IPS DF 19.7 (cell line): ENCODE measurements at places on chromosomes 5 and 9.

DNA sequence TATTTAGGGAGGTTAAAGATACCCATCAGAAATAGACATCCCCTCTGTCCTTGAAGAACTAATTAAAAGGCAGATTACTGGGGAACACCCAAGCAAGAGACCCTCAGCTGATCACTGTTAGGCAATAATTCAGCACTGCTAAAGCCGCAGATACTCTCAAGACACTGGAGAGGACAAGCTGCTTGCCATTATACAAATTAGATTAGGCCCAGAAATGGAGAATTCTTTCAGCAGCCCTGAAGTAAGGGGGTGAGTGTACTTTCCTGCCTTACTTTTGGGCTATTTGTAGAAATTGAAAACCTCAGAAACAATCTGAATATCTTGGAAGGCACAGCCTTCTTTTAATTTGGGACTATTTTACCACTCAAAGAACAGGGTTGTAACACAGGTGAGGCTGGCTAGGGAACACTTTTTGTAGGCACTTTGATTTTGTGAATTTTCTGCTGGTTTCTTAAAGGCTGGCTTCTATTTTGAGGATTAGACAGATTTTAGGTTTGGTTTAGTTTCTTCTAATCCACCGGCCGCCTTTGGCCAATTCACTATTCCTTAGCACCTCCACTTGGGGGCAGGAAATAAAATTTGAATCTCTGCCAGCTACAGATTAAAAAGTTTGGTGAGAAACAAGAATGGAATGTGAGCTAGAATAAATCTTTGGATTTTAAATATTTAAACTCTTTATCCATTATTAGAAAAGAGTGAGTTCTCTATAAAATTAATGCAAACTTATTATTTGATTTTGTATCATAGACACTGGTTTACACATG is 106.0 kb downstream of the SMARCA2 start:
- DNase-seq, result no peak

DNA sequence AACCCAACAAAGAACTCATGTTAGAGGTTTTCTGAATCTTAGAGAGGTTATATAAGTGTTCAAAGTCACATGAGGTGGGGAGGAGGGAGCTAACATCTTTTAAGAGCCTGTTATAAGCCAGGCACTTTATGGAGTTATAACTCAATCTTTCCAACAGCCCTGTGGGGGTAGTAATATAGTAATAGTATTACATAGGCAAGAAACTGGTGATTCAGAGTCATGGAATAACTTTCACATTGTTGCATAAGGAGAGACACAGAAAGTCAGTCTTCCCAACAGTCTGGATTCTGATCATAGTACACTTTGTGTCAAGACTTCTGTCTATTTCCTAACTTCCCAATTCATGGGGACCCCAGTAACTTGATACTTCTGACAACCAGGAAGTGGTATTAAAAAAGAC is 89.2 kb downstream of the ACER2 start:
- DNase-seq, result no peak

- no peak for DNase-seq
Observed at GRCh38 chr5:148682058-148683026, 28.0 kb upstream of the HTR4 start.

GRCh38 chr5:72326306-72326649 is 6.1 kb downstream of the PTCD2 start:
- no peak for DNase-seq

DNA sequence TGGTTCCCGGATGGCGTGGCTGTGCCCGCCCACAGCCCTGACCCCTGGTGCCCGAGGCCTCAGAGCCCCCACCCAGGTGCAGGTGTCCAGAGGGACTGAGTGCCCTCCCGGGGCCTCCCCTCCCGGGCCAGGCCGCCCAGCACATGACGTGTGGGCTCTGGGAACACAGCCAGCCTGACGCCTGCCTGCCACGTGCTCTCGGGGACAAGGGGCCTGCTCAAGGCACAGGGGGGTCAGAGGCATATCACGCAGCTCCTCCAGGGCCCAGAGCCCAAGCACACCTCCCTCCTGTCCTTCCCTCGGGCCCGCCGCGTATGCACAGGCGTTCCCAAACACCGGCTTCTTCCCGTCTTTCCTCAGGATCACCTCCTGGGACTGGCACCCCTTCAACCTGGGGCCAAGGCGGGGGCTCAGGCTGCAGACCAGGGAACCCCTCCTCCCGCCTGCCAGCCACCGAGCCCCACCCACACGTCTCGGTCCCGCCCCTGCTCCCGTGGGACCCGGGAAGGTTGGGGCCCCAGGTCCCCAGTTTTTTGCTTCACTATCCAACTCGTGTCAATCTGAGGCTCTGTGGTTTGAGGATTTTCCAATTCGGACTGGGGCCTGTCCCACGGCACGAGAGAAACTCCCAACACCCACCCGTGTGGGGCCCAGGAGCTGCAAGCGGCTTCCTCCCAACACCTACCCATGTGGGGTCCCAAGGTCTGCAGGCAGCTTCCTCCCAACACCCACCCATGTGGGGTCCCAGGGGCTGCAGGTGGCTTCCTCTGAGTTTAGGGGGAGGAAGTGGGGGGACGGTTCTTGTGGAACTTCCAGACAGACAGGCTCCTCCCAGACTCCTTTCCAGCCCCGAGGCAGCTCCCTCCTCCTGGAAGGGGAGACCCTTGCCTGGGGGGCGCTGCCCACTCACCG is 1.5 kb downstream of the LCN10 start:
- DNase-seq, result no peak

- DNase-seq, result peak; percentile 25
Observed at GRCh38 chr9:6827439-6828145, 69.8 kb downstream of the KDM4C start.

- DNase-seq, result no peak
Observed at GRCh38 chr5:67100301-67100700, 96.3 kb downstream of the CD180 start.

DNA sequence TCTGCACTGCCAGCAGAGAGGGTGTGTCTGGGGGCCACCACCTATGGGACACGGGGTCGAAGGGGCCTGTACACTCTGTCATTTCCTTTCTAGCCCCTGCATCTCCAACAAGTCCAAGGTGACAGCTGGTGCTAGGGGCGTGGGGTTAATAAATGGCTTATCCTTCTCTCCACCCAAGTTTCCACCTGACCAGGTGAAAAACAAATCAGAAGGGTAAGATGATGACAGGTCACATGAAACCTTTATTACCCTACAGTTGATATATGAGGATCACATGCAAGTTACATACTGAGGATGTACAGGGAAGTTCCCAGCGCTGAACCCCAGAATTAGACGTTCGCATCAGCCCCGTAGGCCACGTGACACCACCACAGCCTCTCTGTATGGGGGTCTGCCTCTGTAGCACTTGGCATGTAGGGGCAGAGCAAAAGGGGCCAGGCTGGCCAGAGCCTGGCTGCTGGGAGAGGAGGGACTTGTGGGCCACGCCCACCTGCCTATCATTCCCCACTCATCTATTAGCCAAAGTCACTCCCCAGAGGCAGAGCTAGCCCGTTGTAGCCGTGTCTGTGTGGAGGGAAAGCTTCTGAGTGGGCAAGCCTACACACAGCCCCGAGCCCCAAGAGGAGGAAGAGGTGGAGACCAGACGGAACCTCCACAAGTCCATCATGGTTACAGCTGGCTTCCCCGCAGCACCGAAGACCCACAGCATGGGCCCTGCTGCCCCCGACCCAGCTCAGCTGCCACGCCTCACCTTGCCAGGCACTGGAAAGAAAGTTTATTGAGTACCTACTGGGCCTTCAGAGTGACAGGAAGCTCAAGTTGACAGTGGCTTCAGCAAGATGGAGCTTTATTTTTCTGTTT is 2.2 kb downstream of the TMEM141 start:
- DNase-seq, result no peak

- DNase-seq, result no peak
Observed at GRCh38 chr5:17356551-17356950, 139.1 kb downstream of the BASP1 start.

- no peak for DNase-seq
Observed at GRCh38 chr5:180469586-180469865, 24.7 kb upstream of the CNOT6 start.

- no peak for DNase-seq
Observed at GRCh38 chr5:180352116-180353047, 754 bp downstream of the GFPT2 start.

GRCh38 chr5:96843140-96843539 is 33.2 kb upstream of the ERAP2 start:
- no peak for DNase-seq

- no peak for DNase-seq
Observed at GRCh38 chr5:161342886-161343285, 203.6 kb downstream of the GABRB2 start.

GRCh38 chr5:38692781-38693527 is 136.5 kb upstream of the LIFR start:
- no peak for DNase-seq
